ENCODE measurements at places on chromosomes 3 and 15. TPM values are rescaled to one million over a fixed set of nuclear protein-coding genes. Genes with fewer than 3 reads are reported as not detected.

VEPH1 gene
- 36.7 TPM for polyA plus RNA-seq

GABRR3 gene
- polyA plus RNA-seq, result not detected

LRRFIP2 gene
- 20.8 TPM for polyA plus RNA-seq

GPR27 gene
- polyA plus RNA-seq, result not detected

FXR1 gene
- polyA plus RNA-seq, result 57.8 TPM

CXCR6 gene
- not detected for polyA plus RNA-seq

SENP7 gene
- 5.1 TPM for polyA plus RNA-seq

SLC15A2 gene
- 0.14 TPM for polyA plus RNA-seq

ITIH4 gene
- 0.46 TPM for polyA plus RNA-seq

CHRNA5 gene
- polyA plus RNA-seq, result 6.4 TPM

KCNMB3 gene
- polyA plus RNA-seq, result 1.2 TPM

ZDHHC19 gene
- polyA plus RNA-seq, result not detected

CACNA2D3 gene
- not detected for polyA plus RNA-seq

GXYLT2 gene
- polyA plus RNA-seq, result 0.07 TPM

ADAMTS9 gene
- polyA plus RNA-seq, result 6.5 TPM

ACOX2 gene
- polyA plus RNA-seq, result 10.7 TPM

XCR1 gene
- polyA plus RNA-seq, result not detected

ZNF80 gene
- not detected for polyA plus RNA-seq

PLSCR4 gene
- polyA plus RNA-seq, result 91.7 TPM

FAM240A gene
- polyA plus RNA-seq, result not detected

EXD1 gene
- polyA plus RNA-seq, result not detected

CNTN4 gene
- not detected for polyA plus RNA-seq

GOLGA8M gene
- polyA plus RNA-seq, result 0.30 TPM

DUOX1 gene
- not detected for polyA plus RNA-seq

ITGB5 gene
- polyA plus RNA-seq, result 170 TPM

CHL1 gene
- polyA plus RNA-seq, result not detected

LARP6 gene
- polyA plus RNA-seq, result 56.1 TPM

SLC22A13 gene
- 0.11 TPM for polyA plus RNA-seq

PYGO1 gene
- polyA plus RNA-seq, result 1.4 TPM

PLIN1 gene
- 0.08 TPM for polyA plus RNA-seq

C3orf22 gene
- polyA plus RNA-seq, result not detected

LXN gene
- polyA plus RNA-seq, result 56.9 TPM

BTLA gene
- not detected for polyA plus RNA-seq

NR2E3 gene
- polyA plus RNA-seq, result 0.04 TPM

WDR49 gene
- not detected for polyA plus RNA-seq

EIF3J gene
- 28.3 TPM for polyA plus RNA-seq

TMEM212 gene
- polyA plus RNA-seq, result 0.14 TPM

SPSB4 gene
- polyA plus RNA-seq, result 0.06 TPM

BFSP2 gene
- polyA plus RNA-seq, result not detected

TRIM71 gene
- 0.02 TPM for polyA plus RNA-seq

CCR3 gene
- polyA plus RNA-seq, result not detected

RAP2B gene
- polyA plus RNA-seq, result 7.9 TPM

FSTL1 gene
- 237 TPM for polyA plus RNA-seq

ZPLD1 gene
- not detected for polyA plus RNA-seq

ETFA gene
- polyA plus RNA-seq, result 102 TPM

APBA2 gene
- polyA plus RNA-seq, result 5.7 TPM

CCR9 gene
- not detected for polyA plus RNA-seq

AP3S2 gene
- 8.8 TPM for polyA plus RNA-seq

RBPMS2 gene
- 2.3 TPM for polyA plus RNA-seq

C3orf20 gene
- not detected for polyA plus RNA-seq

Data from endothelial cell of umbilical vein (primary cell).